ENCODE measurements at places on chromosomes 7 and 10.

DNA sequence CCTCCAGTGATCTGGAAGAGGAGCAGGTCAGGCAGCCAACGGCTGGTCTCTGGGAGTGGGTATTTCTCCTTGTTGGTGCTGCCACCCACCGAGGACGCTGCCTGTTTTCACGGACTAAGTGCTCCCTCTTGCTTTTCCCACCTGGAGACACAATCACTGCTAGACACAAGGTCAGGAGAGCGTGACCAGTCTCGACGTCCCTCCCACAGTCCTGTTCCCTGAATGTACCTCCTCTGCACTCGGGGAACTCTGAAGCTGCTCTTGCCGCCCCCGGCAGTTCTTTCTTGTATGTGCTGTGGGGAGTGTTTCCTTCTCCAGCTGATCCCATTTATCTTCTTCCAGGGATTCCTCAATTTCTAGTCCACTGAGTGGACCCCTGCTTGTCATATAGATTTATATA, 89.4 kb downstream of the CYTH3 start:
- no peak for DNase-seq

DNA sequence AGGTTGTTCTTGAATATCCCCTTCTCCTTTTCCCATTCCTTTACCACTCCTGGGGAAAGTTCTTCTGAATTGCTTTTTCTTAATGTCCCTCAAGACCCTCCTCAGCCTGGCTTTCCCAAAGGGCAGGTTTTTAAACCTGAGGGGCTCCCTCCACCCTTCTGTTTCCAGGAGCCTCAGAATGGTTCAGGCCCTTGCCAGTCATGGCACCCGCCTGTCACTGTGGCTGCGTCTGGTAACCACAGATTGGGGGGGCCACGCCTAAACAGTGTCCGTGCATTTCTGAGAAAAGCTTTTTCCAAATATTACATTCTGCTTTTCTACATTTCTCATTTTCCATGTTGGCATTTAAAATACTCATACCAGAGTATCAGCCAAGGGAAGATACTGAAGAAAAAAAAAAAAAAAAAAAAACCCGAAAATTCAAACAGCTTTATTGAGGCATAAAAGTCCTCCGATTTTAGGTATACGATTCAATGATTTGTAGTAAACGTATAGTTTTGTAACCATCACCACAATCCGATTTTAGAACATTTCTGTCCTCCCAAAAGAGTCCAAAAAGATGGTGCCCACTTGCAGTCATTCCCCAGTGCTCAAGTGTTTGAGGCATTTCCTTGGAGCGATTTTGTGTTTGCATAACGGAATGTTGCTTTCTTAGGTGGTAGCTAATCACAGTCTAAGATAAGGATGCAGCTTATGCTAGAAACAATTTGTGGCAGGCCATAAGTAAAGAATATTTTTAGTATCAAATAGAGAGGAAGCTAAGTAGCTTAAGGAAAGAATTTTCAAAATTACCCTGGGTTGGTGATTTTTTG, 22.1 kb downstream of the HKDC1 start:
- no peak for DNase-seq

GRCh38 chr10:106493751-106494150, 670.8 kb downstream of the SORCS1 start:
- DNase-seq = no peak

DNA sequence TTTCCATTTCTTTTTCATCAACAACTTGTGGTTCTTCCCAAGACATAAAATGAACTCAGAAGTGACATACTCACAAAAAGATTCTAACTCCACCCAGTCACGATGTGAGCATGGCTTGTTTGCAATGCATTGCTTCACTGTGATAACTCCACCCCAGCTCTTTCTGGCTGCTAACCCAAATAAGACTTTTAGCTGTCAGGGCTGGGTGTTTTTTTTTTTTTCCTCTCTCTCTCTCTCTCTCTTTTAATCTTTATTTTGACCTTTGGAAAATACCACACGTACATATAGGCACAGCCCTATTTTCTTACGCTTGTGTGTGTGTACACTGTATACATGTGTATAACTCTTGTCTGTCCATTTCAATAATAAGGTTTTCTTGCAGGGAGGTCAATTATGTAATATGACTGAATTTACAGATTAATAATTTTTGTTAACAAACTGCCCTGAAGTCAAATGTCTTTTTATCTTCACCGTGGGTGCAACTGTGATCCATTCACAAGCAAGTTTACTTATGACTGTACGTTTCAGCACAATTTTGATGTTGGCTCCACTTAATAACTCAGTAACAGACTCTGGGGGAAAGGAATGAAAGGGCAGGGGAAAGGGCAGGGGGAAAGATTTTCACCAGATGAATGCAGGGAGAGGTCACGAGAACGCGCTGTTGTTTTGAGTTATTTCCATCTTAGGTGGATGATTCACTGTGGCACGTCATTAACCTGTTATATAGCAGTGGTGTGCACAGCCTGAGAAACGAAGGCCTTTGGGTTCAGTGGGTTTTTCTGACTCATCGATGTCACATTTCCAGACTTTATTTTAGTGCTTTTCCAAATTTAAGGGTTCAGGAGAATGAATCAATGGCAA, 49.1 kb downstream of the APBB1IP start:
- peak; percentile 64 for DNase-seq

DNA sequence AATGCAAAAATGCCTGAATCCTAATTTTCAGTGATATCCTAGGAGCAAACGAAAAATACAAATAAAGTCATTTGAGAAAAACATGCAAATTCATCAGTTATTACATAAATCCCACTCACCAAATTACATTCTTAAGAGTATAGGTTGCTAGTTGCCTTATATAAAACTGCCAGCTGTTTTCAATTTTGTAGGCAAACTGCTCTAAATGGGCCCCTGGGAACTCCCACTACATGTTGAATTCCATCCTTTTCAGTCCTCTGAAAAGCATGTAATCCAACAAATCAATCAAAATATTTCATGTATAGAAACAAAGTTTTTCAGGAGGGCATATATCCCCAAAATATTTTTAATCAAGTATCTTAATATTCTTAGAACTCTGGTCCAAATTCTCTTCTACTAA, 2.1 kb upstream of the JMJD1C start:
- no peak for DNase-seq

DNA sequence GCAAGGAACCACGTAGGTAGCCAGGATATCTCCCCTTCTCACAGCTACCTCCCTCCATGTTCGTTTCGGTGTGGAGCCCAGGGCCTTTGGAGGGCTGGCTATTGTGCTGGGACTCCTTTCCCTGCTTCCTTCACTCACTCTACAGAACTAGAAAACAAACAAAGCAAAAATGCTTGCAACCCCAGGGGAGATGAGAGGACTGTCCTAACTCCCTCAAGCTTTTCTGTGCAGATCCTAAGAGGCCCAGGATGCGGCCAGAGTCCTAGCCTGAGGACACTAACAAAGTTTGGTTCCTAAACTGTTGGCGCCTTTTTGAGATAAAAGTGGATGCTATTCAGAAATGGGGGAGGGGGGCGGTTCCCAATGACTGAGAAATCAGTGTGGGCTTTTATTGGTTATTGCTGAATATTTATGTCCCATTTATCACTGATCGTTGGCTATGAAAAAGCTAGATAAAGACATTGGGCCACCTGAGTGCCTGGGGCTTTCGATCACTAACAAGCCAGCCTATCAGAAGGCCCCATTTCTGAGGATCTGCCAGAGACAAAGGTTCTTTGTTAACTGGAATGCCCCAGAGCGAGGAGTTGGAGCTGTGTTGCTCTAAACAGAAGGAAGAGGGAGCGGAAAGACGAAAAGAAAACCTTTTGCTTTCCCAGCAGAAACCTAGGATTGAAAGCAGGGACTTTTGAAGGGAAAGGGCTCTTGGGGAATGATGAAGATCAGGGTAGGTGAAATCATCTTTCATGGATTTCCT, 95.2 kb upstream of the EGR2 start:
- DNase-seq = no peak

- no peak for DNase-seq
These were observed 1.1 kb upstream of the GALNTL5 start for GRCh38 chr7:151954866-151955820.

DNA sequence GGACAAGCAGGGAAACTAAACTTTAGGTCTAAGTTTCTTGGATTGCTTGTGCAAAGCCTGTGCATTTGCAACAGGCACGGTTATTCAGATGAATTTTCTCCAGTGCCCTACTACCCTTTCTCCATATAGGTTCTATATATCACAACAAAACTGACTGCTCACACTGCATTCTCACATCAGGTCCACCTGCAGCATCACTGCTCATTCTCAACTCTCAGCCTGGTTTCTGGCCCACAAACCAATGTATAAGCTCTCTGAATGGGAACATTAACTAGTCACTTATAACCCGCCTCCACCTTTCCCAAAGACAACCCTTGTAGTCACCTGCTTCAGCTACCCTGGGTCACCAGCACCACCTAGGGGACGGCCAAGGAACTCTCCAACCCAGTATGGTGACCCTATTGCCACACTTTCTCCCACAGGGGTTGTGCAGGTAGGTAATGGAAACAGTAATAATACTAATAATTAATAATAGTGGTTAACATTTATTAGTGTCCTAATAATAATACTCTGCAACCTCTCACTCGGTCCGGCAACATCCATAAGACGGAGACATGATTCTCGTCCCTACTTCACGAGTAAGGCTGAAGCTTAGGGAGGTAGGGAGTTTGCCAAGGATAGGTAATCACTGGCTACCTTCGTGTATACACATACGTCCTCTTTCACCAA, 97.3 kb downstream of the CLEC2L start:
- no peak for DNase-seq

GRCh38 chr10:73814276-73814895, 3.0 kb upstream of the NDST2 start:
- DNase-seq = no peak

DNA sequence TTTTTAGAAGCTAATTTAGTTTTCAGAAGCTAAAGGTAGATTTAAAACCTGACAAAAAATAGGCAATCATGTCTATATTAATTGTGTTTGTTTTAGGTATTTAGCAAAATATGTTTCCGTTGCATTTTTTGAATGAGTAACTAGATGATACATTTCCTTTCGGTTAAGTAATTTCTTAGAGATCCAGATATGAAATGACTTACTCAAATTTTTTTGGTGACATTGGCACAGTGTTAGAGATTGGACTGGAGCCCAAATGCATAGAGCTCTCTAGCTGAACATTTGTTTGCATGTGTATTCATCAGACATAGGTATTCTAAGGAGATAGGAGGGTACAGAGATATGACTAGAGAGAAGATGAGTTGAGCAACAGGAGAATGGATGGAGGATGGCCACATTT, 1.9 kb downstream of the BUB3 start:
- DNase-seq = no peak

DNA sequence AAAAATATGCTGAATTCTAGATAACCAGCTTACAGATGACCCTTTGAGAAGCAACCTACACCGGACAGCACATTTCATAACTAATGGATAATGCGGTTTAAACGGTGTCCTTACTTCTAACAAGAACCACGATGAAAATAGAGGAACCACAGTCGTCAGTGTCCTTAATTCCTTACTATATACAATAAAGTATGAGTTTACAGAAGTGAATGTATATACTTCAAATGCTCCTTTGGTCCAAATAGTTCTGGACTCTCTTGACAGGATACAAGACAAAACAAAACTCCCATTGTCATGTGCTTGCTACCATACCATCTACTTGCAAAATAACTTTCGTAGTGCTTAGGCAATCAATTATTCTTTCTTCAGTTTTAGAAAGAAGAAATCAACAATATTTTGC, 2.4 kb downstream of the NAMPT start:
- no peak for DNase-seq

DNA sequence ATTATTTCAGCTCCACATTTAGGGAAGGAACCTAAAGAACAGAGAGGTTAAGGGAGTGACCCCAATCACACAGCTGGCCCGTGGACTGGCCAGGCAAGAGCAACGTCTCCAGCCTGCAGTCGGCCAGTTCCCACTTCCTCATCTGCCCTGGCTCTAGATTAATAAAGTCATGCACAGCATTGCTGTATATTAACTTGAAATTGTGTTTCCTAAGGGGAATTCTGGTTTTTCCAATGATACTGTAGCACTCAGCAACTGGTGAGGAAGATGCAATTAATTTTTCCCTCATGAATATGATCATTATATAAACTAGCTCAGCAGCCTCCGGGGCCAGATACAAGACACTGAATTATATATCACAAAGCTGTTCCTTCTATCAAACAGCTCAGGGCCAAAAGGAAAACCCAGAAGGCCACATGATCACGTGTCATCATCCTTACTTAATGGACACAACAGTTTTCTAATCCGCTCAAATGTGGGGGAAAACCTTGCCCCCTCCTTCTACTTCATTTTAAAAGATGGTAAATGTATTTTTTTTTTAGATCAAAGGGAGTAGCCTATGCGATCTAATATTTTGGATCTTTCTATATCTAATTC, 295.3 kb upstream of the PRKCQ start:
- DNase-seq = no peak

GRCh38 chr10:116475866-116476265, 48.2 kb downstream of the PNLIPRP3 start:
- DNase-seq = no peak

DNA sequence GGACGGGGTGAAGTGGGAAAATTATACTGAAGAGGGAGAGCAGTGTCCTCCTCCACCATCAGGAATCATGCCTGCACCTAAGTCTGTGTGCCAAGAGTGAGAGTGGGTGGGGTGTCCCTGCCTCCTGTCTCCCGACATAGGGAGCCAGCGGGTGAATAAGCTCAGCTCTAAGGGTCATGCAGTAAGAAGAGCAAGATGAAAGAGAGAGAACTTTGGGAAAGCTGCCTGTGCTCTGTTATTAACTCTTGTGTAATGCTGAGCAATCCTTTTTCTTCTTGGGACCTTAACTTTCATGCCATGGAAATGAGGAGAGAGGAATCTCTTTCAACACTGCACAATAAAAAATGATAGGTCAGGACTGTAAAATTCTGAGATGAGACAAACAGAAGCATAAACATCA, 7.9 kb upstream of the TCAF1 start:
- DNase-seq = no peak

- DNase-seq = no peak
These were observed 171.8 kb upstream of the CDK1 start for GRCh38 chr10:60606343-60607080.

DNA sequence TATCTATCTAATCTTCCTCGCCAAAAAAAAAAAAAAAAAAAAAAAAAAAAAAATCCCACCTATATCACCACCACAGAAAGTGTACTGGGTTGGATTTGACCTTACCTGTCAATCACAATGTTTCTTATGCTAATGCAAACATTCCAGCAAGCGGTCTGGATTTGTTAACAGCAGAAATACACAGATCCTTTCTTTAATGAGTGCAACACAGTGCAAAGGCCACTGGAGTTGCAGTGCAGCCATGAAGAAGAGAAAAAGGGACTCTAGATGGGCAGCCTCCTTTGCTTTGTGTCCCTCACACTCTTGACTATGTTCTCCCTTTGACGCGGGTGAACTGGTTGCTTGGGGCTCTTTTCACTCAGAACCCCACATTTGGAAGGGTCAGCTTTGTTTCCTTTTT, 127.3 kb upstream of the PRKCQ start:
- no peak for DNase-seq

DNA sequence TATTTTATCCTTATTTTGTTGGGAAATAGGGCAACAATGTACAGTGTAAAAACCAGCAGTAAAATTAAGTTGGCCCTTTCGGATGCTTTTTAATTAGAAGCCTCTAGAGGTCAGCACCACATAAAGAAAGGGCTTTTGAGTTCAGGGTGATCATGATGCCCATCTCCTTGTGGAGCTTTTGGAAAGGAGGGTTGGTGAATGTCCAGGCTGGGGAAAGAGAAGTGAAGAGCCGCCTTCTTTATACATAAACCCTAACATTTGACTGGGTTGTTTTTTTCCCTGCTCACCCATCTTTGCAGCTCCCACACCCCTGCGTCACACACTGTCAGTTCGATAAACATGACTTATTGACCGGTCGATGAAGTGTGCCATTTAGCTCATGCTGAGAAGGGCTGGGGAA, 29.8 kb downstream of the MTURN start:
- no peak for DNase-seq

GRCh38 chr7:17680026-17680425, 260.3 kb downstream of the SNX13 start:
- no peak for DNase-seq

Data from activated CD8-positive, alpha-beta memory T cell treated with anti-CD3 and anti-CD28 coated beads for 4 hours (primary cell).